ENCODE measurements at places on chromosomes 5 and 9. TPM values are rescaled to one million over a fixed set of nuclear protein-coding genes. Genes with fewer than 3 reads are reported as not detected.

DNA sequence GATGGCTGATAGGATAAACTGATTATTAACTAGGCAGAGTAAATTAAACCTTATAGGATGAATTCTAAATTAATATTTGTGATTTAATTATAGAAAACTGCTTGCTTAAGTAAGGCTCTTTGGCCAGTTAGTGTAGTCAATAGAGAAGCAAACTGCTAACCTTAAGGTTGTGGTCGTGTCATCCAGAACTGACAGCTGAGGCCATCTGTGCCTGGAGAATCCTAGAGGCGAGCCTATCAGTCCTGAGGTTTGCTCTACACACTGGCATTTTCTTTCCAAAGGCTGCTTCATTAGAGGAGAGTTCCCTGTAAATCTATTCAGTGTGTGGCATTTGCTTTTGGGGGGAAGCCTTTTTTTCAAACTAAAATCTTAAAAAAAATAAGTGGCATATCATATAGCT lies 169.2 kb downstream of the MEF2C start:
- no peak overlapping the region for H3K4me3 ChIP-seq
- no peak overlapping the region for H3K27ac ChIP-seq
- DNase-seq, result no peak
- H3K36me3 ChIP-seq, result no peaks in the 10 kb centered on the region
- no peaks in the 10 kb centered on the region for H3K4me1 ChIP-seq

GRCh38 chr5:78823196-78823595 lies 161.9 kb downstream of the ARSB start:
- no peaks in the 10 kb centered on the region for H3K36me3 ChIP-seq
- DNase-seq, result no peak
- H3K4me1 ChIP-seq, result no peaks in the 10 kb centered on the region
- no peak overlapping the region for H3K4me3 ChIP-seq
- no peak overlapping the region for H3K27ac ChIP-seq

GRCh38 chr5:159333545-159333925 lies 3.2 kb upstream of the IL12B start:
- H3K36me3 ChIP-seq, result no peaks in the 10 kb centered on the region
- H3K27ac ChIP-seq, result no peak overlapping the region
- no peak for DNase-seq
- no peaks in the 10 kb centered on the region for H3K27me3 ChIP-seq
- H3K4me3 ChIP-seq, result no peak overlapping the region

- no peak overlapping the region for H3K4me3 ChIP-seq
- no peaks in the 10 kb centered on the region for H3K27me3 ChIP-seq
- peaks cover 17% of the 10 kb centered on the region for H3K36me3 ChIP-seq
- no peak for DNase-seq
- H3K27ac ChIP-seq, result no peak overlapping the region
- no peaks in the 10 kb centered on the region for H3K4me1 ChIP-seq
Observed at GRCh38 chr5:82044010-82044409, 72.2 kb downstream of the ATG10 start.

DNA sequence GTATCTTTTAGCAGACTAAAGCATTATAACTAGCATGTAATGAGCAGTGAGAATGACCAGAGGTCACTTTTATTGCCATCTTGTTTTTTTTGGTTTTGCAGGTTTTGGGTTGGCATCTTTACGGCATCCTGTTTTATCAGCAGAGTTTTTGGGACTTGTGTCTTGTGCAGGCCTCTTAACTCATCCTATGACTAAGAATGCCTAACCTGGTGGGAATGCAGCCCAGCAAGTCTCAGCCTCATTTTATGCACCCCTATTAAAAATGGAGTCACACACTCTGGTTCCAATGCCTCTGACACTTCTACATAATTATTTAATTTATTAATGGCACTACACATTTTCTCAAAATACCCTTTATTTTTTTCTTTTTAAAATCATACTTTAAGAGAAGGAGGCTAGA lies 726.5 kb upstream of the RIOK2 start:
- H3K27me3 ChIP-seq, result no peaks in the 10 kb centered on the region
- H3K36me3 ChIP-seq, result no peaks in the 10 kb centered on the region
- H3K4me3 ChIP-seq, result no peak overlapping the region
- H3K4me1 ChIP-seq, result no peaks in the 10 kb centered on the region

DNA sequence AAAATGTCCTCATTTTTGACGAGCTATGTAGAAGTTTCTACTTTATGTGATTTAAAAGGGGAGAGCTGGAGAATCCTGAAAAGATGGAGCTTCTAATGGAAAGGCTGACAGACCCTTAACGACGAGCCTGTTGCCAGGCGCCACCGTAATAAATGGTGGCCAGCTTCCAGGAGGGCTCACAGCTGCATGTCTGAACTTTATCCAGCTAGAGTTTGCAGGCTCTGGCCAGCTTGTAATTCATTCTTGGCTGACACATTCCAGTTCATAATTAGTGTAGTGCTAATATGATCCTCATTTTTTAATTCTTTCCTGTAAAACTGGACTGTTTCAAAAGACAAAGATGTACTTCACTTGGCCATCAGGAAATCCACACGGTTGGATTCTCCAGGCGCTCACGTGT lies 246.7 kb downstream of the GAS1 start:
- H3K4me1 ChIP-seq, result no peaks in the 10 kb centered on the region
- H3K36me3 ChIP-seq, result no peaks in the 10 kb centered on the region
- no peak overlapping the region for H3K4me3 ChIP-seq
- H3K27ac ChIP-seq, result no peak overlapping the region

- no peaks in the 10 kb centered on the region for H3K36me3 ChIP-seq
- no peaks in the 10 kb centered on the region for H3K4me1 ChIP-seq
- DNase-seq, result no peak
- no peak overlapping the region for H3K4me3 ChIP-seq
- no peak overlapping the region for H3K27ac ChIP-seq
- no peaks in the 10 kb centered on the region for H3K27me3 ChIP-seq
Observed at GRCh38 chr5:92320446-92320845, 937.3 kb upstream of the ARRDC3 start.

DNA sequence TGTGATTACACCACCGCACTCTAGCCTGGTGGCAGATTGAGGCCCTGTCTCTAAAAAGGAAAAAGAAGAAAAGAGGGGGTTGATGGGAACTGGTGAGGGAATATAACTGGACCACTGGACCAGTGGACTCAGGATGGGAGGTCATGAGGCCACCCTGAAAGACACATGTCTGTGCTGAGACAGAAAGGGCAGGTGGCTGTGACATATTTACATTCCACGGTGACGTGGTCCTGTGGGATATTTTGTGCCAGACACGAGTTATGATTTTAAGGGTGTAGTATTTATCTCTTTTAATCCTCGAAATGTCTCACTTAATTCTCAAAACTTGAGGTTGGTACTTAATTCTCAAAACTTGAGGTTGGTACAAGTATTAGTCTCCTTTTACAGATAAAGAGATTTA lies 32.9 kb downstream of the LHX2 start:
- H3K36me3 ChIP-seq, result no peaks in the 10 kb centered on the region
- H3K27ac ChIP-seq, result no peak overlapping the region
- no peak overlapping the region for H3K4me3 ChIP-seq
- no peaks in the 10 kb centered on the region for H3K4me1 ChIP-seq
- peaks cover 73% of the 10 kb centered on the region for H3K27me3 ChIP-seq
- no peak for DNase-seq

APC gene
- 31.8 TPM for total RNA-seq

CD274 gene
- 242 TPM for total RNA-seq

DNA sequence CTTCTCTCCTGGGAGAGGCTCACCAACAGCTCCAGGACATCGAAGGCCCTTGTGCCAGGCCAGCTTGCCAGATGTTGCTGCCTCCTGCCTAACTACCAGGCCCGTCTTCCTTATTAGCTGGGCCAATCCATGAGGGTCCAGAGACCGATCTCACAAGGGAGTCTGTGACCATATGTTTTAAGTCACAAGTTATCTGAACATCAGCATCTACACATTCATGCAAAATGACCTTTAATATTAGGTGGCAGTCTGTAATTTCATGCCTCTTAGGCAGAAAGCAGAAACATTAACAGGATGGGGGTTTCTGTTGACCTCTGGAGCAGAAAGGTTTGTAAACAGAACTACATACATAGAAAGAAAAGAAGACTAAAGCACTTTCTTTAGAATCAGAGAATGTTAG lies 75.1 kb upstream of the SLC25A51 start:
- H3K36me3 ChIP-seq, result no peaks in the 10 kb centered on the region
- no peak for DNase-seq
- peaks cover 6% of the 10 kb centered on the region for H3K4me1 ChIP-seq
- no peak overlapping the region for H3K4me3 ChIP-seq

CCNG1 gene
- 98.7 TPM for total RNA-seq

GRCh38 chr5:34620185-34620584 lies 35.9 kb upstream of the RAI14 start:
- DNase-seq, result no peak
- no peaks in the 10 kb centered on the region for H3K36me3 ChIP-seq
- no peaks in the 10 kb centered on the region for H3K4me1 ChIP-seq
- H3K27ac ChIP-seq, result no peak overlapping the region
- H3K27me3 ChIP-seq, result peaks cover 17% of the 10 kb centered on the region
- H3K4me3 ChIP-seq, result no peak overlapping the region

DNA sequence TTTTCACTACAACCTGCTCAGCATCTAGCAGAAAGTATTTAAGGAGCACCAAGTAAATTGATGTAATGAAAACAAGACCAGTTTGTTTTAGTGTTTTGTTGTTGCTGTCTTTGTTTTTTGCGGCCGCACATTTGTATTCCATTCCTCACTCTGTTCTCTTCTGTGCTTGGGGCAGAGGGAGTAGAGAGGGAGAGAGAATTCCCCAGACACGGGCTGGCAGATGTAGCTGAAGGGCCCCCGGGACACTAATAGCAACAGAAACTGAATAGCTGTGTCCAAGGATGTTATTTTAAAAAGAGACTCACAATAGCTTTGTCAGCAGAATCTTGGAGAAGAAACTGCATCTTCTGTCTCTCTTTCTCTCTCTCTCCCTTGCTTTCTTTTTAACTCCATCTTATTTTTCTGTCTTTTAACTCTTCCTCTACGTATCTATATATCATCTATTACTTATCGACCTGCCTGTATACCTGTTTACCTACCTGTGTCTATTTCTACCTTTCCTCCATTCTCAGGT lies 145.3 kb downstream of the PAPPA start:
- H3K27ac ChIP-seq, result no peak overlapping the region
- H3K4me1 ChIP-seq, result no peaks in the 10 kb centered on the region
- no peaks in the 10 kb centered on the region for H3K36me3 ChIP-seq
- no peaks in the 10 kb centered on the region for H3K27me3 ChIP-seq
- DNase-seq, result no peak

DNA sequence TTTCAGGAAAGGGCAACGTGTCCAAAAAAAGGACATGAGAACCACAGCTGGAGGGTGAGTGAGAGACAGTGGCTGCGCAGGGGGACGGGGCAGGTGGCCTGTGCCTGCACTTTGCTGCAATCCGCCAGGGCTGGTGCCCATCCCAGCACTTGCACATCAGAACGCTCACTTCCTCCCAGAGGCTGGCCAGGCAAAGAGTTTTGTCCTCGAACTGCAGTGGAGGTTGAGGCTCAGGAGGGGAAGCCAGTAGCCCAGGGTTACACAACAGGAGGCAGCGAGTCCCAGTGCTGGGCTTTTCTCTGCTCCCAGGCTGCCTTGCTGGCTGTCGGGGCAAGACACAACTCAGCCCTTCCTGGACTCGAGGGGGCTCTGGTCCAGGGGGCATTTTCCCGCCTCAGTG lies 33.1 kb downstream of the CRB2 start:
- H3K4me3 ChIP-seq, result no peak overlapping the region
- no peaks in the 10 kb centered on the region for H3K4me1 ChIP-seq
- no peak for DNase-seq
- H3K27me3 ChIP-seq, result no peaks in the 10 kb centered on the region

All from natural killer cell treated with Interleukin-12 subunit alpha and Interleukin-12 subunit beta and Interleukin-15 and Interleukin-18, amount 100 ng/mL, for 72 hours (primary cell).